ENCODE measurements at places on chromosomes 11 and 22.

- peak; percentile 85 for DNase-seq
Measured at GRCh38 chr11:66022401-66023185, 3.7 kb downstream of the CATSPER1 start.

- peak; percentile 67 for DNase-seq
Measured at GRCh38 chr11:35158701-35159510, 19.9 kb downstream of the CD44 start.

DNA sequence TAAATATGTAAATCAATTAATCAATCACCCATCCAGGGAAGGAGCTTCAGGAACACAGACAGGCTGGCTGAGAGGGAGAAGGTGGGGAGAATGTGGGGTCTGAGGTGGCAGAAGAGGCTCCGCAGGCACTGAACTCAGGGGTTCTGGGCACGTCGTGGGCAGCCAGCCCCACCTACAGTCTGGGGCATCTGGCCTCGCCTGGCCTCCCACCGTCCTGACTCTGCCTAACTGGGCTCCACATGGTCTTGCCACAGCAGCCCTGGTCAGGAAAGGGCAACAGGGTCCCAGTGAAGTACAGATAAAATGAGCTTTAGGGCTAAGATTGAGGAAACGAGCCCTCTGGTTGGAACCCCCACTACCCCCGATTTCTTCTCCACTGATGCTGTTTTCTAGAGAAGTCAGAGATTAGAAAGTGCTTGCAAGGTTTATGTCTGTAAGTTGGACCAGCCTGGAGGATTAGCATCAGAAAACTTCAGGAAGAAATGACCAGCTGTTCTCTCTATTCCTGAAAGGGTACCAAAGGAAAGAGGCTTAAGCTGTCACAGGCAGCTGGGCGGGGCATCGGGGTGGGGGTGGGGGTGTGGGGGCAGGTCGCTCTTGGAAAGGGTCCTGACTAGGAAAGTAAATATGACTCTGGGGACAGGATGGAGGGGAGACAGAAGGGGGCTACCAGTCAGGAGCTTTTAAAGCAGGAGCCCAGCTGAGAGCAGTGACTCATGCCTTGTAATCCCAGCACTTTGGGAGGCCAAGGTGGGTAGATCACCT is 261.7 kb downstream of the BUD13 start:
- no peak for DNase-seq

DNA sequence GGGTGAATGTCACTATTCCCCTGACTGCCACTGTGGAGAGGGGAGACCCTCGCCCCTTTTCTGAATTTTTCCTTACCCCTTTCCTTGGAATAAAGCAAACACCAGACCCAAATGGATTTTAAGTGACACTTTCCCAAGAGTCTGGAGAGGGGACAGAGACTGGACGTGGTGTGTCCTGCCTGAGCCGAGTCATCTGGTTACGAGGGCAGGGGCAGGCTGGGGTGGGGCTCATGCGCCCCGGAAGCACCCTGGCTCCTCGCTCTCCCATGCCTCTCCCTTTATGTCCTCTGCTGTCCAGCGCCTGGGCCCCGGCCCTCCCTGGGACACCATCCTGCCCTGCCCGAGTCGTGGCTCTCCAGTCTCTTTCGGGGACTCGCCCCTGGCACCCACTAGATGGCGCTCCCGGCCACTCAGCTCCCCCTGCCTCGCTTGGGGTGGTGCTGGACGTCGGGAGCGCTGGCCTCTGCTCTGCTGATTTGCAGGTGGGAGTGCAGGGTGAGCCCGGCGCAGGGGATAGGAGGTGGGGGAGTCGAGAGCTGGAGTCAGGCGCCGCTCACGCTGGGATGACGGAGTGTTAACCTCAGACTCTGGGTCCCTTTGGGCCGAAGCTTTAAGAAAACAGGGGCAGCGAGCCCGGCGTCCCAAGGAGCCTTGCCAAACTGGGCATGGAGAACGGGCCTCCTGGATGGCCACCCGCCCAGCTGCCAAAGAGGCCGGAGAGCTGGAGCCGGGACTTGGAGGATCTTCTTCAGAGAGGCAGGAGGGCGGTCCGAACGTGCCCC is 89.8 kb downstream of the RPS6KA4 start:
- peak; percentile 94 for DNase-seq

- DNase-seq, result peak; percentile 73
Measured at GRCh38 chr11:57787920-57788702, 26.5 kb downstream of the CTNND1 start.

DNA sequence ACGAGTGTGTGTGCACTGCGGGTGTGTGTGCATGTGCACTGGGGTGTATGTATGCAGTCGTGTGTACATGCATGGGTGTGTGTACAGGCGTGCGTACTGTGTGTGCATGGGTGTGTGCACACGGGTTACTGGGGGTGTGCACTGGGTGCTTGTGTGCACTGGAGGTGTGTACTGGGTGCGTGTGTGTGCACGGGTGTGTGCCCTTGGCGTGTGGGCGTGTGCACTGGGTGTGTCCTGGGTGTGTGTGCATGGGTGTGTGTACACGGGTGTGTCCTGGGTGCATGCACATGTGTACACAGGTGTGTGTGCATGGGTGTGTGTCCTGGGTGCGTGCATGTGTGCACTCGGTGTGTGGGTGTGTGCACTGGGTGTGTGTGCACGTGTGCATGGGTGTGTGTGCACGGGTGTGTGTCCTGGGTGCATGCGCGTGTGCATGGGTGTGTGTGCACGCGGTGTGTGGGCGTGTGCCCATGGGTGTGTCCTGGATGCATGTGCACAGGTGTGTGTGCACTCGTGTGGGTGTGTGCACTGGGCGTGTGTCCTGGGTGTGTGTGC is 39.1 kb downstream of the BRSK2 start:
- DNase-seq, result no peak

DNA sequence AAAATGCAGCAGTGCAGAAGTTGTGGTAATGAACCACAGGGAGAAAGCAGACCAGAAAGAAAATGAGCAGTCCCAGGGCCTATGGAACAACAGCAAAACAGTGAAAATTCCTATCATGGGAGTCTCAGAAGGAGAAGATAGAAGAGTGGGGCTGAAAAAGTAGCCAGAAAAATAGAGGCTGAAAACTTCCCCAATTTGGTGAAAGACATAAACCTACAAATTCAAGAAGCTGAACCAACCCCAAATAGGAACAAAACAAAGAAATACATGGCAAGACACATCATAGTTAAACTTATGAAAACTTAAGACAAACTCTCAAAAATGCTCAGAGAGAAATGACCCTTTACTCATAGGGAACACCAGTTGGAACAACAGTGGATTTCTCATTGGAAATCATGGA is 11.4 kb downstream of the FGF19 start:
- DNase-seq, result no peak

DNA sequence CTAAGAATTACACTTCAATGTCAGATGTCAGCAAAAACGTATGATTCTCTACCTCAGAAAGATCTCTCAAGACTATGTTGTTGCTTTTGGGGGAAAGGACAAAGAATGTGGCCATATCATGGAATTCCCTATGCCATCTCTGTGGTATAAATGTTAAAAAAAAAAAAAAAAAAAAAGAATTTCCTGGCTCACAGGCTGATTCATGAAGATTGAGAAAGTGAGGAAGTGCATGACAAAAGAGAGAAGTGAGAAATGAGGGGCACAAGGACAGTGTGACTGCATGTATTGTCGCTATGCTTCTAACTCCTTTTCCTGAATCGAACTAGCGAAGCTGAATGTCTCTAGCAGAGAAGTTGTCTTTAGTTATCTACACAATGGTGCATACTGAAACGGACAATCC is 80.6 kb upstream of the CARD18 start:
- no peak for DNase-seq

GRCh38 chr11:124745835-124746620 is 6.0 kb downstream of the VSIG2 start:
- DNase-seq, result peak; percentile 74

DNA sequence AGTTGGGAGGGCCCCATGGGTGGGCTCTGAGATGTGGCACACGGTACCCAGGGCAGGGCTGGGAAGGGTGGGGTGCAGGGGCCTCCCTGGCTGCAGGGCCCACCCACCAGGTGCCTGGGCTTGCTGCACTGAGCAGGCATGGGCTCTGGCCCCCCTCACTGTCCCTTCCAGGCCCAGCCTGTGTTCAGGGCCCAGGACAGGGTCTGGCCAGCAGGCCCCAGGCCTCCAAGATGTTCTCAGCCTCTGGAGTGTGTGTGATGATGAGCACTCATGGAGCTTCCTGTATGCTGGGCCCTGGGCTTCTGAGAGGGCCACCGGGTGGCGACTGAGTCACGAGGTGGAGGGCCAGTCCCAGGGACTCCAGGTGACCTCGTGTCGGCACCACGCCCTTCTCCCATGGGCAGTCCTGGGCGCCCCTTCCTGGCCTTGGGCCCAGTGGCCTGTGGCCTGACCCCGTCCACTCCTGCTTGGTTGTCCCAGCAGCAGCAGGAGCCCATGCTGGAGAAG is 55.9 kb upstream of the CCDC188 start:
- no peak for DNase-seq

GRCh38 chr22:45670981-45671782 is 452 bp upstream of the ATXN10 start:
- peak; percentile 72 for DNase-seq

DNA sequence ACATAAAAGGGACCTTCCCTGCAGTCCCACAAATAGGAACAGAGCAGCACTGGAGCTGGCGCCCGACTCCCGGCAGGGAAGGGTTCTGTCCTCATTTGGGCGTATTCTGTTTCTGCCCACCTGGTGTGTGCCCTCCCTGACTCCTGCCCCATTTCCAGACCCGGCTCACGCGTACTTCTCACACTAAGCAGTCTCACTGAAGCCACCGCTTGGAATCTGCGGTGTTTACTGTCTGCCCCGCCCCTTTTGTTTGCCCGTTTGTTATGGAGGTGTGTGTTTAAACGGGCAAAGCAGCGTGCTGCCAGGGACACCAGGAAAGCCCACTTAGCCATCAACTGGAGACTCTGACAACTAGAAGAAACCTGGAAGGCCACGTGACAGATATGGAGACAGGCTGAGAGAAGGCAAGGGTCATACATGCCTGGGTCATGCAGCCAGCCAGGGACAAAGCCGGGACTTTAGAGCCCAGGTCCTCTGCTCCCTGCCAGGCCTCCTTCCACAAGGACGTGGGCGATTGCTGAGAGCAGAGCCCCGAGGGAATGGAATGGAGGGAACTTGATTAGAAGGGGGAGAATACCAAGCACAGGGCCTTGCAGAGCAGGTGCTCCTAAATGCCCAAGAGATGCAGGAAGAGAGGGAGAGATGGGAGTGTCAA is 8.7 kb upstream of the EFCAB6 start:
- DNase-seq, result peak; percentile 36

GRCh38 chr11:70315716-70316115 is 45.2 kb downstream of the PPFIA1 start:
- DNase-seq, result no peak

DNA sequence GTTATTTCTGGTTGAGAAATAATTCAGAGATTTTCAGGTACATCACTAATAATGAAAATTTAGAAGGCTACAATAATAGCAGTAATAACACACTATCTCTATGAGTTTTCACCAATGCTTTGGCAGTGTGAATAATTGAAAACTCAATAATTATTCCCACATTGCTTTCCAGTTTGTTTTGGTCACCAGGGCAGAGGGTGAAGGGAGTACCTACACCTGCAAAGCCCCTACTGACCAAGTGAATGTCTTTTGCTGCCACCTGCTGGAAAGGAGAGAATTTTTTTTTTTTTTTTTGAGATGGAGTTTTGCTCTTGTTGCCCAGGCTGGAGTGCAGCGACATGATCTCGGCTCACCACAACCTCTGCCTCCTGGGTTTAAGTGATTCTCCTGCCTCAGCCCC is 3.2 kb downstream of the NELL1 start:
- DNase-seq, result no peak

GRCh38 chr22:29661336-29661735 is 57.9 kb downstream of the NF2 start:
- no peak for DNase-seq

DNA sequence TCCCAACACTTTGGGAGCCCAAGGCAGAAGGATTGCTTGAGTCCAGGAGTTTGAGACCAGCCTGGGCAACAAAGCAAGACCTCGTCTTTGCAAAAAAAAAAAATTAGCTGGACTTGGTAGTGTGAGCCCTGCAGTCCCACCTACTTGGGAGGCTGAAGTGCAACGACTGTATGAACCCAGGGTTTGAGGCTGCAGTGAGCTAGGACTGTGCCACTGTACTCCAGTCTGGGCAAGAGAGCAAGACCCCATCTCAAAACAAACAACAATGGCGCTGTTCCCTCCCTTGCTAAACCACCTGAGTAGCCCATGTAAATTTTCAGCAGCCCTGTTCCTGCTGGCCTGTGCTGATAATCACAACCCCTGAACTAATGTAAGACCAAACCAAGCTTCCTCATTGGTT is 3.1 kb downstream of the LAMTOR1 start:
- DNase-seq, result no peak

DNA sequence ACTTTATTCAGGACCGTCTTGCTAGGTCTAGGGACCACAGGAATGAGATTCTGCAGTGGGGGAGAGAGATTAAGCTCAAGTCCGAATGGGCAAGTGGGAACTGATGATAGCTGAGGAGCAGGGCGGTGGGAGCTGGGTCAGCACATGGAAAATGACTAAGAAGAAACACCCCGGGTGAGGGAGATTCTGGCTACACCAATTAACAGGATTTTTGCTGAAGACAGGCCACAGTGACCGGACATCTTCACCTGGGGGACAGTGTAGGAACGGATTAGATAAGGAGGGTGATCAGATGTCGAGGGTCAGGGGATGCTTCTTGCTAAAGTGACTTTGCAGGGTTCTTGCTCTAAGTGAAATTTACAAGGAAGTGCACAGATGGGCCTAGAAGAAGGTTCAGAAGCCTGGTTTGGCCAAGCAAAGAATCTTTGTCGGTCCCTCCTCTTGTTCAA is 8.5 kb upstream of the DGCR8 start:
- no peak for DNase-seq

DNA sequence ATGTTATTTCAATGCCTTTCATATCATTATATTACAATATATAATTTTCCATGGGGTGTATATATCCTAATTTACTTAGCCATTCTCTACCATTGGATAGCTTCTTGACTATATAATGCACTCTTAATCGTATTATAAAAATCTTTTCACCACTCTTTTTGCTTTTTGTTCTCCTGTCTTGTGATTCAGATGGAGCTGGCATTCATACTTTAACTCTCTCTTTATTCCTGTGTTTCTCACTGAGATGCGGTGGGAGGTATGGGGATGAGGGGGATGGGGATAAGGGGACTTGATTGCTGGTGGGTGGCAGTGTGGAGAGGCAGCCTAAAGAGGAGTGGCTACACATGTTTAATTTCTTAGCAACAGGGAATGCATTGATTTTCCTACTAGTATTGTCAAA is 105.9 kb downstream of the NELL1 start:
- no peak for DNase-seq

GRCh38 chr11:79168530-79169110 is 272.2 kb downstream of the TENM4 start:
- DNase-seq, result no peak

DNA sequence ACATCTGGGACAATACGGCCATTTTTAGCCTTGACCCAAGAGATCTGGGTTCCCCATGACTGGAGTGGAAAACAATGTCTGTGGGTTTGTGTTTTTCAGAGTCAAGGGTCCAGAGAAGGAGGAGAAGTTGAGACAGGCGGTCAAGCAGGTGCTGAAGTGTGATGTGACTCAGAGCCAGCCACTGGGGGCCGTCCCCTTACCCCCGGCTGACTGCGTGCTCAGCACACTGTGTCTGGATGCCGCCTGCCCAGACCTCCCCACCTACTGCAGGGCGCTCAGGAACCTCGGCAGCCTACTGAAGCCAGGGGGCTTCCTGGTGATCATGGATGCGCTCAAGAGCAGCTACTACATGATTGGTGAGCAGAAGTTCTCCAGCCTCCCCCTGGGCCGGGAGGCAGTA is 15.7 kb downstream of the NNMT start:
- DNase-seq, result no peak

- DNase-seq, result no peak
Measured at GRCh38 chr22:50724616-50725015, 13.4 kb upstream of the ACR start.

GRCh38 chr11:30228323-30228884 is 2.4 kb upstream of the FSHB start:
- no peak for DNase-seq
